NCI-H524 treated with DMSO at 0.1 percent for 48 hours (cell line): ENCODE measurements at places on chromosomes 4 and X.

DNA sequence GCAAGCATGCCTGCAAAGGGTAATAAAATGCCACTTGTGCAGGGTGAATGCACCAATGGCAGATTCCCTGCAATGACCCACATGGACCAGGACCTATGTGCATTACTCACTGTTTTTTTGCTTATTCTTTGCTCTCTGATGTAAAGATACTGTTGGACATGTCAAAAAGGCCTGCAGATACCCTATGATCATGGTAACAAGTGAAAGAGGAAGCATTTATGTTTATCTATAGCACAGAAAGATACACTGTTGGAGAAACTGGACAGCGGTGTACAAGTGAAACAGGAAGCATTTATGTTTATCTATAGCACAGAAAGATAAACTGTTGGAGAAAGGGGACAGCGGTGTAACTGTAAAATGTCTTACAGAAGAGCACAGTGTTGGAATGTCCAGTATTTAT, 127.5 kb downstream of the PAPSS1 start:
- DNase-seq: no peak

- DNase-seq: no peak
These were observed 58.9 kb upstream of the PGM2 start for GRCh38 chr4:37767546-37767945.

DNA sequence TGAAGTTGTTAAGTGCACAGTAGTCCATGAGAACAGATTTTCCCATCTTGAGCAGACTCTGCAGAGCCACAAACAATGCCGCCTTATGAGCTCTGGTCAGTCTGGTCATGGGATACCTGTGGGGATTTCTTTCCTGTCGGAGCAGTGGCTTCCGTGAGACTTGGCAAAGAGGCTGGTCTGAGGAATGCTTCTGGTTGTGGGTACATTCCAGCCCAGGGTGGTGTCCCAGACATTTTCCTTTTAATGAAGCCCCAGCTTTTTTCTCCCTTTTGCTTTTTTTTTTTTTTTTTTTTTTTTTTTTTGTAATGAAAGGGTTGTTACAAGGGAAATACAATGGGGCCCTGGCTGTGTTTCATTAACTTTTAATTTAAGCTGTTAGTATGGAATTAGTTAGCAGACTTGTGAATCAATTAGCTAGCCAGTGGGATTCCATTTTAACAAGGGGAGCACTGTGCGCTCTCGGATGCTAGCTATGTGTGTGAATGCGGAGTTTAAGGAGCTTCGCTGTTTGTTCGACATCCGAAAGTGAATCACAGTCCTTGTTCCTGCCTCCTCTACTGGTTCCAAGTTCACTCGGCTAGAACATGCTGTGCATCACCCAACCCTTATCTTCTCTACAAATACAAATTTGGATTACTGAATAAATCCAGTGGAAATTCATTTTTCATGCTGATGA, 225.1 kb downstream of the CBR4 start:
- DNase-seq: no peak

- no peak for DNase-seq
These were observed 53.8 kb upstream of the LSM6 start for GRCh38 chr4:146121757-146122156.

- DNase-seq: no peak
These were observed 517.0 kb downstream of the SPRY1 start for GRCh38 chr4:123913598-123913997.
